ENCODE measurements at places on chromosomes 1 and 21.

- DNase-seq, result no peak
Measured at GRCh38 chr1:117365350-117366176, 1.7 kb upstream of the MAN1A2 start.

GRCh38 chr1:36494971-36495370 lies 12.3 kb upstream of the CSF3R start:
- no peak for DNase-seq

GRCh38 chr1:3091334-3091733 lies 22.3 kb downstream of the PRDM16 start:
- no peak for DNase-seq

DNA sequence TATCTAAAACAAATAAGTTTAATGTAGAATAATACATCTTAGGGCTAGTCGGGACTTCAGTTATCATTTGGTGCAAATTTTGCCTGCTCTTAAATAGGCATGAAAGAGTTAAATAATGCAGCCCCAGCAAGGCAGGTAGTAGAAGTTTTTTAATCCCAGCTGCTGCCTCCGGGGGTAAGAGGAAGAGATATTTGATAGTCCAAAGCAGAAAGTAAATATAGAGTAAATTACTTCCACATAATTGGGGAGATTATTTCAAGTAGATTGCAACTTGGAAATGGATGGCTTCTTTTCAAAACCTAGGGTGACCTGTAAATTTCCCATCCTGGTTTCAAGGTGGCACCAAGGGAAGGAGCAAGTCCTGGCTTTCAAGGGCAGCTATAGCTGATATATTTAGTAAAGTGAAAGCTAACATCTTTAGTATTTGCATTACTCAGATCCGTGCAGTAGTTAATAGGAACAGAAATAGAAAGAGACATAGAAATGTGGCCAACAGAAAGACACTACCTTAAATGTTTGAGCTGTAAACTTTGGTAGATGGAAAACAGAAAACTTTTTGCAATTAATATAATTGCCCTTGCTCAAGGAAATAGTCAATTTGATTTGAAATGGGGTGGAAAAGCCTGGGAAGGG lies 109.1 kb downstream of the LMO4 start:
- DNase-seq, result no peak

GRCh38 chr1:213973129-213973528 lies 14.6 kb upstream of the PROX1 start:
- DNase-seq, result no peak

DNA sequence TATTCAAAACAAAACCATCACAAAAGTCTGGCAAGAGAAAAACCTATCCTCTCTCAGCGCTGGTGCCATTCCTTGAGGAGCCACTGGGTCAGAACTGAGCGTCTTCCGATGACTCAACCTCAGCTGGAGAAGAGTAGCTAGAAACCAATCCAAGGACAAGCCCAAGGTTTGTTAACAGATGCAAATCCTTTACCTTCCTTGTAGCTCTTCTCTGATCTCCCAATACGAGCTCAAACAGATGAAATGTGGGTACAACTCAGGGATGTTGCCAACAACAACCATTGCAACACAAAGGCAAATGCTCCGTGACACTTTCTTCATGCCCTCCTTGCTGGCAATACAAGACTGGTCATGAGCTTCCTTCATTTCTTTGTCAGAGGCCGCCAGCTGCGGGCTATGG lies 337.1 kb downstream of the SIPA1L2 start:
- no peak for DNase-seq

DNA sequence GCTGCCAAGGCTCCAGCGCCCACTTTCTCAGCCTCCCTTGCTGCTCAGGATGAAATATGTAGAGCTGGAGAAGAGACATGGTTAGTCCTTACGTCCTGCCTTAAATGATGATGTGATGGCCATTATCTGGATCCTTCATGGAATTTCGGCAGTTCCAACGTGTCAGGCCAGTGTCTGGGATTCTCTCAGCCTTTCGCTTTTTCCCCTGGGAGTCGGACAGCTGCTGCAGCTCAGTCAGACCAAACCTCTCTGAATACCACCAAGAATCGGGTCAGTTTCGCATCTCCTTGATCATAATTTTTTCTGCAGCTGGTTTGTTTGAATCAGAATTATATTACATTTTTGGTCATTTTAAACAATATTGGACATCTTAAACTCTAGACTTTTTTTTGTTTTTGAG lies 22.3 kb upstream of the KLHDC8A start:
- DNase-seq, result no peak

GRCh38 chr1:178143730-178144690 lies 50.1 kb downstream of the RASAL2 start:
- no peak for DNase-seq

- no peak for DNase-seq
Measured at GRCh38 chr1:234342774-234343173, 30.5 kb upstream of the COA6 start.

GRCh38 chr1:53508991-53509666 lies 49.9 kb downstream of the DMRTB1 start:
- no peak for DNase-seq

DNA sequence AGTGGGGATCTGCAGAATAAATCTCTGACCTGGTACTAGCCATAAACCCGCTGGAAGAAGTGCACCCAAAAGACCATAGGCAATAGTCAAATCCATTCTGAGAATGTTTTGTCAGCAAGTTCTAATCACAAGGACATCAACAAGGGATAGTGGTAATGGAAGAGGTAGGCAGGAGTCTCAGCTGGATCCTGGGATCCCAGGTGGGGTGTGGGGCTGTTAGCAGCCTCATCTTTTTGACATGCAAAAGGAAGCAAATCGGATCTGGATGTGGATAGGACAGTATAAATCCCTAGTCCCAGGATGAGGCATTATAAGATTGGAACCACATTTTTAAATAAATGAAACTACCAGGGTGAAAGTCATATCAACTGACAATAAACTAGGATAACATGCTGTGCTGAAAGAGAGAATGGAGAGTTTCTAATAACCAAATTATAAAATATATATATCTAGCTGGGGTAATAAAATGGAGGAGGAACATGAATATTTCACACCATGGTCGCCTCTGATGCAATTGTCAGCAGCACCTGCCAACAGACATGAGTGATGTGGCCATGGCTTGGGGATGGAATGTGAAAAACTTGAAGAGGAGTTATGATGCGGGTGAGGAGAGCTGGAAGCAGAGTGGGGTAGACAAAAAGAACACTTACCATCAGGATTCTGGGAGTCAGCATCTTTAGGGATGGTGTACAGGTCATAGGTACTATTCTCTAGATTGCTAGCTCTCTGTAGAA lies 23.7 kb upstream of the PEX19 start:
- DNase-seq, result no peak

GRCh38 chr1:51284487-51284954 lies 45.8 kb downstream of the TTC39A start:
- DNase-seq, result no peak

DNA sequence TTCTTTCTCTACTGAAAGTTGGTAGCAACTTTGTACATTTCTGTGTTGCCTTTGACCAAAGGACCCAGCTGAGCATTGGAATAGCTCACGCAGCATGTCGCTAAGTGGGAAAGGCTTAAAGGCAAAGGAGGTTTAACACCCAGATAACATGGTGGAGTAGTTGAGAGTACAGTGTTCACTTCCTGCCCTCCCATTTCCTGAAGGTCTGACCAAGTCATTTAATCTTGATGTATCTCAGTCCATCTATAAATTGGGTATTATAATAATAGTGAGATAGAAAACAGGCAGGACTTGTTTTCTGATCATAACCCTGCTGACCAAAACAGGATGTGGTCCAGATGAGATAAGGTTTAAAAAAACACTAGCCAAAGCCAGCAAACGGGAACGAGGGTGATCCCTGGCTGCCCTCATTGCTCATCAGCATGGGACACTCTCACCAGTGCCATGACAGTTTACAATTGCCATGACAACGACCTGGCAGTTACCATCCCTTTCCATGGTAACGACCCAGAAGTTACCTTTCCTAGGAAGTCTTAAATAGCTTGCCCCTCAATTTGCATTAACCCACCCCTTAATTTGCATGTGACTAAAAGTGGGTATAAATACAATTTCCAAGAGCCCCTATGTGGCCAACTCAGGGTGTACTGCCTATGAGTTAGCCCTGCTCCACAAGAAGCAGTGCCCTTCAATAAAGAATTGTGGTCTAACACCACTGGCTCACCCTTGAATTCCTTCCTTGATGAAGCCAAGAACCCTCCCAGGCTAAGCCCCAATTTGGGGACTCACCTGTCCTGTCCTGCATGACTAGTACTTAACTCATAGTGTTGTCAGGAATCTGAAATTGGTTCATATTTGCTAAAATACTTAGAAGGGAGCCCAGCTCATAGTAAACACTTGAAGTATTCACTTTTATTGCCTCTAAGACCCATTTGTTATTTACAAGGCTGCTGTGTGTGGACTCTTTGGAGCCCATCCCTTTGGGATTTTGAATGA lies 28.4 kb upstream of the FHAD1 start:
- DNase-seq, result no peak

DNA sequence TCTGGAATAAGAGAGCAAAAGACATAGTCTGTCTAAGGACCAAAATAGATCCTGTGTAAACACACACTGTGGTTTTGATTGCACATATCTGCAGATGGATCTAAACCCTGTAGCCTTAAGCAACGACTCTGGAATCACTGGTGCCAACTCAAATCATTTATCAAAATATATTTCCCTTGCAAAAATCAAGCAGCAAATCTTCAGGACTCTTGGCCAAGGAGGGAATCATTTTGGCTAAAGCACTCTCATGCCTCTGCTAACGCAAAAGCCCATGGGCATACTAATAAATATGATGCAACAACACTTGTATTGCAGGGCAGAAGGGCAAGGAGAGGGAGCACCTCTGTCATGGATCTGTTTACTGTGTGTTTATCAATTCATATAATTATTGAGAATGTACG lies 155.4 kb upstream of the DUSP10 start:
- DNase-seq, result no peak

DNA sequence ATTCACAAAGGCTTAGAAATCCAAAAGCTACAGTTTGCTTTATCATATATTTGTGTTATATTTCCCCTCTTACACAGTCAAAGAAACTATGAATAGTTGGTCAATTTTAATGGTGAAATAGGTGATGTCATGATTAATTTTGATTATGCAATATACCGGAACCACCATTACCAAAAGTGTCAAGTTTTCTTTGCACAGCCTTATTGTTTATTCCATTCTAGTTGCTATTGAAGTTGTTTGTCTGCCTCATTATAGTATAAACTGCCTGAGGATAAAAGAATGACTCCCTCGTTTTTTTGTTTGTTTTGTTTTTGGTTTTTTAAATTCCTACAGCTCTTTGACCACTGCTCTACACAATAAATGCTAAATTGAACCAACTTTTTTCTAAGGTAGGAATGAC lies 690.6 kb upstream of the ZP4 start:
- no peak for DNase-seq

DNA sequence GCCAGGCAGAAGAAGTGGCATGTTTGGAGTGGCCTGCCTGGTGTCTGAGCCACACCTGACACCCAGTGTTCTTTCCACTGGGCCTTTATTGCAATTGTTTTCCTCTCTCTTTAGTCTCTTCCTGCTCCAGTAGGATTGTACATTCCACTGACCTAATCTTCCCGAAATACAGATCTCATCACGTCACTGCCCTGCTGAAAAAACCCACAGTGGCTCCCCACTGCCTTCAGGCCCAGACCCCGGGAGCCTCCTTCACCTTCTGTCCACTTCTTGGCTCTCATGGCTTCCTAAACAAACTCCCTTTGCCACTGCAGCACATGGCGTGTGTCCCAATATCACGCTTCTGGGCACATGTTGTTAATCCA lies 25.3 kb upstream of the ATP5PO start:
- no peak for DNase-seq

- DNase-seq, result peak; percentile 16
Measured at GRCh38 chr1:165376041-165376810, 19.7 kb upstream of the LMX1A start.

GRCh38 chr21:34567604-34568155 lies 47.2 kb downstream of the RCAN1 start:
- no peak for DNase-seq

GRCh38 chr1:228751360-228752098 lies 16.2 kb downstream of the RHOU start:
- DNase-seq, result no peak

DNA sequence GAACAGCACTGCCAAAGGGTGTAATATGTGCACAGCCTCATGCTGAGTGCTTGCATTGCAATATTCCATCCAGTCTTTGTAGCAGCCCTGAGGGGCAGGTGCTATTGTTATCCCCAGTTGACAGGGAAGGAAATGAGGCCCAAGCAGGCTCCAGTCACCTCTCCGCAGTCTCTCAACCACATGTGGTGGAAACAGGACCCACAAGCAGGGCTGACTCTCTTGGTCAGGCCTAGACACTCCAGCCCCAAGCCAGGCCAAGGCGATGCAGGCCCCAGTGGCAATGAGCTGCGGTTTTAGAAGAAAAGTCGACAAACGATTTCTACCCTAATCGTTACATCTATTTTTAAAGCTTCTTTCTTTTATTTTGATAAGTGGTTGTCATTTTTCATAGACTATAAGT lies 52.6 kb upstream of the GADD45A start:
- DNase-seq, result no peak

GRCh38 chr1:153553096-153553495 lies 4.0 kb upstream of the S100A3 start:
- DNase-seq, result no peak

DNA sequence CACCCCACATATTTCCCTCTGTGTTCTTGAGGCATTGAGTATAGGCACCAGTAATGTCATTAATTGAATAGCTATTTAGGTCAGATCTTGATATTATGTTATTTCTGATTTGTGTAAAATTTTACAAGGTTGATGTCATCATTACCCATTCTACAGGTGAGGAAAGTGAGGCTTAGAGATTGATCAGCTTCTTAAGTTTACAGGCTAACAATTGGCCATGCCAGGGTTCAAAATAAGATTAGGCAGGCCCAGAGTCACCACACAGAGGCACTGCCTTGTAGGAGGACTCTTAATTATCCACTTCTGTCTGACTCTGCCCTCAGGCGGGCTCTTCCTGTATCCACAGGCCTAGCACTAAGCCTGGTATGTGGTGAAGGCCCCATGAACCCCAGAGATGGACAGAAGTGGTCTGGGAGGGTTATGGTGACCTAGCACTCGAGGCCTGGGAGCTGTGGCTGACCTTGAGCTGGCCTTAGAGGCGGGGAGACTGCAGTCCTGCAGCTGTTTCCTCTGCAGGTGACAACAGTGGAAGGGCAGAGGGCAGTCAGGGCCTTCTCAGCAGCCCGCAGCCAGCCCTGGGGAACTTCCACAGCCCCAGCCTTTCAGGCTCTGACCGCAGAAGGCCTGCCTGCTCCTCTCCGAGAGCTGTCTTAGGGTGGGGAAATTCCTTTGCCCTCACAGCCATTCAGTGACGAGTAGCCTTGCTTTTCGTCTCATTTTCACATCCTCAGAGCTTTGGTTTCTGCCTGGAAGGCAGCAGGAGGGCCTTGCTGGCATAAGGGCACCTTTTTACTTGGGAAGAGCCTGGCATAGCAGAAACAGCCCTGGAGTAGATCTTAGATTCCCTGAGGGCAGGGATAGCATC lies 12.2 kb downstream of the ZDHHC18 start:
- DNase-seq, result peak; percentile 45

All from activated T-cell treated with anti-CD3 and anti-CD28 coated beads, Interleukin-2, amount 50 U/mL, for 4 hours (primary cell).